ENCODE measurements at places on chromosomes 16 and 17.

GRCh38 chr16:57592591-57593003 is 35.8 kb upstream of the ADGRG1 start:
- DNase-seq: peak; percentile 39

GRCh38 chr17:14317383-14317782 is 16.5 kb downstream of the HS3ST3B1 start:
- no peak for DNase-seq

- no peak for DNase-seq
These were observed 99.3 kb upstream of the C17orf78 start for GRCh38 chr17:37276475-37276874.

- no peak for DNase-seq
These were observed 7.7 kb downstream of the ADAM11 start for GRCh38 chr17:44766409-44767038.

DNA sequence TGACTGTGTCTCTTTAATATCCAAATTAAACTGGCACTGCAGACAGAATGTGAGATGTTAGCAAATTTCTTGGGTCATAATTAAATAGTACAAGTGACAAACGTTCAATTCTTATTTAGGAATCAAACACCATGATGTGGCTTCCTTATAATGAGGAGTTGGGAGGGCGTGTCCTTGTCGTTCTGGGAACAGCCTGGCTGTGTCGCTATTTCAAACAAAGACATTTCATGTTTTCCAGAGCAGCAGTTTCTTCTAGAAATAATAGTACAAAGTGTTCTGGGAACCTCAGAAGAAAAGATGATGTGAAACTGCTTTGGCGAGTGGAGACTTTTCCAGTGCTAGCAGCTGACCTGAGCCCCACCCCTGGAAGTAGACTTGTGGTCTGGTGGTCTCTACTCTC is 301.7 kb upstream of the N4BP1 start:
- no peak for DNase-seq

DNA sequence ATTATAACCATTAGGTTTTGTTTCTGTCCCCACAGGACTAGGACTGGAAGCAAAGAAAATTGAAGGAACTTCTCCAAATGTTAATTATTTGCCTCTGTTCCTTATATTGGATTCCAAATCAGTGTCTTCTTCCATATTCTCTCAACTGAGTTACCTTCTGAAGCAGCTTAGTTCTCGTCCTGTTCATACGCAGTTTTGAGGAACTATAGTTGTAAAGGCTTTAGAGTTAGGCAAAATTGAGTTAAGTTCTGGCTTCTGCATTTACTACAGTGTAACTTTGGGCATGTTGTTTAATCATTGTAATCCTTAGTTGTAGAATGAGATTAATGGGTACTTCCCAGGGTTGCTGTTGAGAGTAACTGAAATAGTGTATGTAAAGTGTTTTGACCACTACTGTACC is 11.2 kb downstream of the CBFB start:
- no peak for DNase-seq

DNA sequence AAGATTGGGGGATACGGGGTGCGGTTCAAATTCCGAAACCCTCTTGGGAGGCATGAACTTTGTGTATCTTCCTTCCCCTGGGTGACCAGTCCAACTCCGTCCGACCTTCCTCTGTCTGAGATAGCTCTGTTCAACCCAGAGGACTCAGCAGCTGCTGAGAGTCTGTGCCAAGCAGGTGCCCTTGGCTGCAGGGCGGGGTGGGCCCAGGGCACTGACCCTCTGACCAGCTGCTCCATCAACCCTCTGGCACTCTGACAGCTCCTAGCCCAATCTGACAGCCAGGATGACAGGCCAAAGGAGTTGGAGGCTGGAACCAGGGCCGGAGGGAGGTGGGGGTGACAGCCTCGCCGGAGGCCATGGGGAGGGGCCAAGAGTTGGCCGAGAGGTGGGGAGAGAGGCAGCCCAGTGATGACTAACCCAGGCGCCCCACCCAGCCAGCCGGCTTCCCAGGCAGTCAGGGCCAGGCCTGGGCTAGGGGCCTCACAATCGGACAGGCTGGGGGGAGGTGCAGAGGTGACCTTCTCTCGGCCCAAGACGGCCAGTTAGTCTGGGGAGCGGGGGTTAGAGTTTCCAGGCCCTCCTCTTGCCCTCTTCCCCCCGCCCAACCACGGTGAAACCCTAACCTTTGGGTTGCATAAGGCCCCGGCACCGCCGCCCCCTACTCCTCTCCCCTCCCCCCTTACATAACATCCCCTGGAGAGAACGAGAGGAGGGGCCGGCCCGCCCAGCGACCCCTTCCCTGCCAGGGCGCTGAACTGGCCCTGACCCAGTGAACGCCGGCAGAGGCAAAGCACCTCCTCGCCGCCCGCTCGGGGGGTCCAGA is 5.0 kb upstream of the TLCD2 start:
- DNase-seq: no peak

DNA sequence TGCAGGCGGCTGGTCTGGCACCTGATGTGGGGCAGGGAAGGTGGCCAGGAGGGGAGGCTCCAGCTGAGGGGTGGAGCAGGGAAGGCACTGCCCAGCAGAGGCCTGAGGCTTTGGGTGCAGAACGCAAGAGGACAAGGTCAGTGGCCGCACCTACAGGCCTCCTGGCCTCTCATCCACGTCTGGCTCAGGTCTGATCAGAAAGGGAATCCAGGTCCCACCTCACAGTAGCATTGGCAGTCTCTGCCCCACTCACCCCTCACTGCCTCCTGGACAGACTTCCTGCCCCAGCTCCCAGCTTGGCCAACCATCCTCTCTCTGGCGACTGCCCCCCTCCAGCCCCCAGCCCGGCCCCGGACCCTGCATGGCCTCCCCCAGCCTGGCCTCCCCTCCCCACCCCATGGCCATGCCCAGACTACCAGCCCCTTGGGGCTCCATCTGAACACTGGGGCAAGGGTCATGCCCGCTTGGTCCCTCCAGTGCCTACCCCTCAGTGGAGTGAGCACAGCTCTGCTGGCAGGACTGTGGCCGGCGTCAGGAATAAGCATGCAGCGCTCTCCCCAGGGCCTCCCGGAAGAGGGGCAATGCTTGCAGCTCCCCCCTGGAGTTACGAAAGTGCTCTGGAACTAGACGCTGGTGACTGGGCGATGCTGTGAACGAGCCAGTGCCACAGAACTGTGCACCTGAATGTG is 4.6 kb downstream of the UTS2R start:
- DNase-seq: no peak
